ENCODE measurements at places on chromosomes 4 and X.

GRCh38 chr4:81600520-81601357, 129.0 kb upstream of the RASGEF1B start:
- DNase-seq = no peak

DNA sequence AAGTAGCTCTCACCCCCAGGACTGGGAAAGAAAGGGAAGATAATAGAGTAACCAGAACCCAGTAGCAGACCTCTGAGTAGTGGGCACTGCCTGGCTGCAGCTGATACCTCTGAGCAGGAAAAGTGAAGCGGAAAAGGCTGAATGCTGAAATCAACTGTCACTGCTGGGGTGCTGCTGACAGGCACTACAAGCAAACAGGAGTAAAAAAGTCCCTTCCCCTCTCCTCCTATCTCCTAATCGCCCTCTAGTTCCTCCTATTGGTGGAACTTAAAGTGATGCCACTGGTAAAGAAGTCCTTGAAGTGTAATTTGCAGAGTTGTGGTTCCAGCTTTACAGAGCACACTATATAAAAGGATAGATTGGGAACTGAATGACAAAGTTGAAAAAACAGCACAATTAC, 32.8 kb upstream of the GLRB start:
- DNase-seq = no peak

DNA sequence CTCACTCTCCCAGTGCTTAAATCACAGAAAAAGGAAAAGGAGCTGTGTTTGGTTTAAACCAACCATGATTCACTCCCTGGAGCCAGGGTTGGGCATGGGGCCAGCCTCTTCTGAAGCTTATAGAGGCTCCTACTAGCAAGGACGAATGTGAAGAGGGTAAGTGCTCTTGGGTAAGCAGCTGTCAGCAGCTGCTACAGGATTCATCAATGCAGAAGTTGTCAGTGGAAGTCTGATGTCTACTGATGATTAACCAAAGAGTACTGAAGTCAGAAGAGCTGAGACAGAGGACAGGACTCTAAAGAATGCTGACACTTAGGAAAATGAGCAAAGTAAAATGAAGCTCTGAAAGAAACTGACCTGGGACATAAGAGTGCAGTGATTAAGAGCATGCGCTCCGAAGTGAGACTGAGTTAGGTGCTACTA, 32.7 kb upstream of the JADE1 start:
- no peak for DNase-seq

DNA sequence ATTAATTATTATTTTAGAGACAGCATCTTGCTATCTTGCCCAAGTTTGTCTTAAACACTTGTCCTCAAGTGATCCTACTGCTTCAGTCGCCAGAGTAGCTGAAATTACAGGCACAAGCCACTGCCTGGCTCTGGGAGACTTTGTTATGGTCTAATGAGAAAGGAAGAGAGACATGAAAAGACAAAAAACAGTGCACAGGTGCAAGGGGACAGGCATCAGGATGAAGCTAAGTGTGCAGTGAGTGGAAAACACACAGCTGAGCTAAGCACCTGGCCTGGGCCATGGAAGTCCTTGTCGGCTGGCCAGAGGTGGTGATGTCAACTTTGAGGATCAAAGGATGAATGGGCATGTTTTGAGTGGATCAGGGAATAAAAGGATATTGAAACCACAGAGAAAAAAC, 102.7 kb downstream of the HS3ST1 start:
- DNase-seq = no peak

DNA sequence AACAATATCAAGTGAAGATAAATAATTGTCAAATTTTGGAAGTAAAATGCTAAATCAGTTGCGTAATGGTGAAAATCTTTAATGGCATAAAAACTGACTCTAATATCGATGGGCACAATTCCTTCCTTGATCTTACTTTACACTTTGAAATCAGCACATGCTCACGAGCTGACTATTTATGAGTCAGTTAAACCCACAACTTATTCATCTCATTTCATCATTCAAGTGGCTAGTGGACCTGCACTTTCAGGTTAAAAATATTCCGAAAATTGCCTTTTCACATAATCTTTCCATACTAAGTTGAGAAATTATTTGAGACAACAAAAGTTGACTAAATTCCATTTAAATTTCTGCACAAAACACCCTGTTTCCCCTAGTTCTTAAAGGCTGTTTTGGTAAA, 582.1 kb upstream of the TENM3 start:
- DNase-seq = no peak

DNA sequence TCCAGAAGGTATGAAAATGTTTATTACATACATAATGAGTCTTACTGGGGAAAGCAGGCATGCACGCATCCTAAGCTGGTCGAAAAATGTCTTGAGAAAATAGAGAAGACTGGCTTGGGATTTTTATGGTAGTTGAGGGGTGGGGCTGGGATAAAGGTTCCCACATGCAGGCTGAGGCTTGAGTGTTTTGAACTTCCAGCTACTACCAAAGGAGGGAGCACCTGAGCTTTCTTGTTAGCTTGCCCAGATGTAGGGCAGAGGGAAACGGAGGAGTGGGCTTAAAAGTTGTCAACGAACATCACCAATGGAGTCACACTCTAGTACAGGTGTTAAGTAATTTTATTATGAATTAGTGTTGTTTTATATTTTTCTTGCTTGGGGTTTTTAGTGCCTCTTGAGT, 39.6 kb upstream of the SRPX start:
- DNase-seq = peak; percentile 12

- no peak for DNase-seq
These were observed 278.3 kb downstream of the PCDH18 start for GRCh38 chr4:137253949-137254348.

DNA sequence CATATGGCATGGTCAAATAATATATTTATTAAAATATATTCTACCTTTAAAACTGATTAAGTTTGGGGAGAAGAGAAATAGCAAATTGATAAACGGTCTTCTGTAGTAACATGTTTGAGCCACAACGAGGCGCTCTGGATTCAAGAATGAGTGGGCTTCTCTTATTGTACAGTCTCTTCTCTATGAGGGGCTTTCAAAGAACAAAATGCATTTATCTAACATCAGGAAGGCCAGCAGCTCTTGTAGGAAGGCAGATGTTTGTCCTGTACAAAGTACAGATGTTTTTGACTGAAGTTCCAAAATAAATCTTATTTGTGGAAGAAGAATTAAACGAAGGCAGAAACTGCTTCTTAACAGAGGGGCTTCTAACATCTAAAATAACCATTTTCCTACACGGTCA, 153.6 kb downstream of the RASL11B start:
- DNase-seq = no peak

- DNase-seq = no peak
These were observed 26.7 kb downstream of the PDS5A start for GRCh38 chr4:39950861-39951481.

- DNase-seq = peak; percentile 86
These were observed 54.0 kb upstream of the ZCCHC13 start for GRCh38 chrX:74249963-74250362.

- DNase-seq = no peak
These were observed 161.0 kb downstream of the PPP1R2C start for GRCh38 chrX:42616981-42617380.

DNA sequence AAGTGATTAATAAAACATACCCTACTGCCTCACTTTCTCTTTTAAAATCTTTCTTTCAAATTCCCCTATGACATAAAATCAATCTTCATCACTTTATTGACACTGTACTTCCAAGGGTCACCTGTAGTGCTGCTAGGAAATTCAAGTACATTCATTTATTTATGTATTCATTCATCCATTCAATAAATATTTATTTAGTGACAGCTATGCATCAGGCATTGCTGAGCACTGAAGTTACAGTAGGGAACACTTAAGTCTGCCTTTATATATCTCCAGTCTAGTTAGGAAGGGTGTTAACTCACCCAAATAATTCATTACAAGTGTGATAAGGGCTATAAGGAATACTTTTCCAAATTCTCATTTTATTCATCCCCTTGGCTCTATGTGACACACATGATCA, 2.3 kb downstream of the SYTL5 start:
- DNase-seq = no peak

- DNase-seq = no peak
These were observed 588.9 kb downstream of the ZNF674 start for GRCh38 chrX:45956191-45956870.

DNA sequence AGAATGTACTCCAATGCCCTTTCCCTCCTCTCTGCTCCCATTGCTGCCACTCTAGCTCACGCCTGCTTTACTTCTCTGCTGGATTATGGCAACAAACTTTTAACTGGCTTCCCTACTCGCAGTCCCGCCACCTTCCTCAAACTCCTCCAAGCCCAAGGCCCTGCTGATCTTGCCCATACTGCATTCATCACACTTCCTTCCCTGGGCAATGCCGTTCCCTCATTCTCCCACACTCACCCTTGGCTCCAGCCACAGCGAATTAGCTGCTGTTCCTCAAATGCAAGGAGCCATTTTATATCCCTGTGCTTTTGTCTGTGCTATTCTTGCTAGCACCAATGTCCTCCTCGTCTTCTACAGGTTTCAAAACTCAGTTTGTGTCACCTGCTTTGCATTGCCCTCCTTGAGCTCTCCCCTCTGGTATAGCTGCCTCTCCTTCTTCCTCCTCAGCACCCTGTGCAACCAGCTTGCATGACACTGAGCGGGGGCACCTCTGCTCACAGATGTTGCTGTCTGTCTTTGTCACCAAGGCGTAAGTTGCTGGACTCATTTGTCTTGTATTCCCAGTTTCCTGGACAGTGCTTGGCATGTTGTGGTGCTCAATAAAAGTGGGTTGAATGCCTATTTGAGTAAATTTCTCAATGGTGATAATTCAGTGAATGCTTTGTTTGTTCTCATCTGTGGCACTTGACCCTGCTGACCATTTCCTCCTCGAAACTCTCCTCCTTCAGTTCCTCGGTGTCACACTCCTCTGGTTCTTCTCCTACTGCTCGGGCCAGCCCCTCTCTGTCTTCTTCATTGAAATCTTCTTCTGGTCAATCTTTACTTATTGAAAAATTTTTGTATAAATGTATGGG, 22.4 kb upstream of the MGST2 start:
- DNase-seq = no peak

DNA sequence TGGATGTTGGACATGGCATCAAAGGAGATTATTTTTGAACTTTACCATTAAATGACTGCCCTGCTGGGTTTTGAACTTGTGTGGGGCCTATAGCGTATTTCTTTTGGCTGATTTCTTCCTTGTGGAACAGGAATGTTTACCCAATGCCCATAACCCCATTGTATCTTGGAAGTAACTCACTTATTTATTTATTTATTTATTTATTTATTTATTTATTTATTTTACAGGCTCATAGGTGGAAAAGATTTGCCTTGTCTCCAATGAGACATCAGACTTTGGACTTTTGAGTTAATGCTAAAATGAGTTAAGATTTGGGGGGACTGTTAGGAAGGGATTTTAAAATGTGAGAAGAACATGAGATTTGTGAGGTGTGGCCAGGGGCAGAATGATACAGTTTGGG, 273.1 kb downstream of the SLITRK2 start:
- DNase-seq = no peak

GRCh38 chr4:3834663-3835521, 68.7 kb downstream of the ADRA2C start:
- DNase-seq = no peak

GRCh38 chrX:136816975-136817374, 36.2 kb upstream of the ARHGEF6 start:
- DNase-seq = no peak

DNA sequence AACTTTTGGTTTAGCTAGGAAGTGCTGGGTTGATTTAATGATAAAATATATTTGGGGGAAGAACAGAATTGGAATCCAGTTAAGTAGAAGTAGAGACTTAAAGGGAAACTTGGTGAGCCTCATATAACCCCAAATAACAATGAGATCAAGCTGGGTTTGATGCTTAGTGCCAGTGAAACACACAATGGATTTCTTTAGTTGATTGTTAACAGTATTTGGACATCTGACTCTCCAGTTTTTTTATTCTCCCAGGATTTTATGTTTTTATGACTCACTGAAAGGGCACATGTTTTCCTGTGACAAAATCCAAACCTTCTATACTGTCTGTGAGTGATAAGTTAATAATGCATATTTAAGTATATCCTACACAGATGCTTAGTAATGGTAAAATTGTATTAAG, 2.7 kb upstream of the NEUROG2 start:
- DNase-seq = no peak

DNA sequence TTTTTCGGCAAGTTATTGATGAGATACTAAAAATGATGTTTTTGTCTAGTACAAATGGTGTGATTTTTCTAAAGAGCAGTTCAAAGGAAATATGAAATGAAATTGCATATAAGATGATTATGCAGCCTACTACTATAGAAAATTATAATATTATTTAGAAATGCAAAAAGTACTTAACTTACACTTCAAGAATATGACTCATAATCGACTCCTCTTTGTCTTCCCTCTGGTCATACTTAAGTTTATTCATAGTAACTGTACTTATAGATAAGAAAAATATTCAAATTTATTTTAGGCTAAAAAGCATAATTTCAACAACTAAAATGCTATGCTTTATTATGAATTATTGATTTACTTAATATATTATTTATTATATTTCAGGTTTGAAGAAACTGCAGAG, 33.2 kb downstream of the CEP44 start:
- no peak for DNase-seq

- DNase-seq = no peak
These were observed 17.8 kb downstream of the SRD5A3 start for GRCh38 chr4:55363691-55364351.

DNA sequence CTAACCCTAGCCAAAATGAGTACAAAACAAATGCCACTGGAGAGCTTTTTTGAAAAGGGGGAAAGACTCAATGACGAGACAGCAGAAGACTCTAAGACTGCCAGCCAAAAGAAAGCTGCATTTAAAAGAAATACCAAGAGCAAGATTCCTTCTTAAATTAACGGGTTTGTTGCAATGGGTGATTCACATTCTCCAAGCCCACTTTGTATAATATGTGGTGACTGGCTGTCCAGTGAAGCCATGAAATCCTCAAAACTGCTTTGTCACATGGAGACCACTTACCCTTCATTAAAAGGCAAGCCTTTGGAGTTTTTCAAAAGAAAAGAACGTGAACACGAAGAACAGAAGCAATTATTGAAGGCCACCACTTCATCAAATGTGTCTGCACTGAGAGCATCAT, 68.2 kb downstream of the MRPL1 start:
- DNase-seq = no peak

DNA sequence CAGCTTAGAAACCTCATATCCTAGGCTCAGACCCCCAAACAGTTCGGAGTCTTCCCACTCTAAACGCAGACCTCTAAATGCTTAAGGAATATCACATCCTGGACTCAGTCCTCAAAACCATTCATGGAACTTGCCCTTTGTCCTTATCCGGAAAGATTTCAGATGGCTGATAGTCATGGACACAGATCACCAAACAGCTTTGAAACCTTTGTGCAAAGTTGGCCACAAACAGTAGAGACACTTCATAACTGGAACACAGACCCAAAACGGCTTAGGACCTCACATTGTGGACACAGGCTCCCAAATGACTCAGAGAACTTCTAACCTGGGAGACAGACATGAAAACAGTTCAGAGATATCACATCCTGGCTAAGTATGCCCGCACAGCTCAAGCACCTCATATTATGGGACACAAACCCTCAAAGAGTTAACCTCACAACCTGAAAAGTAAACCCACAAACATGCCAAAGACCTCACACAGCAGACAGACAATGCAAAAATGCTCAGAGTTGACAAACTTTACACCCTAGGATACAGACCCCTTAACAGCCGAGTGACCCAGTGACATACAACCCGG, 15.5 kb downstream of the SUV39H1 start:
- no peak for DNase-seq

GRCh38 chr4:575281-576141, 584 bp downstream of the TMEM271 start:
- no peak for DNase-seq

GRCh38 chr4:157727163-157727562, 445.7 kb downstream of the GASK1B start:
- DNase-seq = no peak

GRCh38 chrX:138690591-138690990, 20.9 kb downstream of the FGF13 start:
- DNase-seq = no peak

All from iPS DF 19.7 (cell line).